ENCODE measurements at places on chromosomes 13 and 19.

- DNase-seq = no peak
These were observed 9.9 kb downstream of the MYDGF start for GRCh38 chr19:4660181-4660791.

DNA sequence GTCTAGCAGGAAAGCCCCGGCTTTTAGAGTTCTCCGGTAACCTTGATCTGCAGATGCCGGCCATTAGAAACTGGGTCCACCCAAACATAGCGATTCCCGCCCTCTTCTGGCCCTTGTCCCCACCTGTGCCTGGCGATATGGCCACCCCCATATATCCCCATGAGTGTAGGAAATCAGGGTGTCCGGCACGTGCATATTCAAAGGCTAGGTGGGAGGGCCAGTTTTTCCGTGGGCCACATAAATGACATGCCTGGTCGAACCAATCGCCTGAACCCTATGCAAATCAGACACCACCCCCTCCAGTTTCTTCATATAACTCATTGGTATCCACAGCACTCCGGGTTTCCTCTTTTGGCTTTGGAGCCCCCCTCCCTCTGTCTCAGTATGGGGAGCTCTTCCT is 37.4 kb downstream of the ERICH4 start:
- no peak for DNase-seq

DNA sequence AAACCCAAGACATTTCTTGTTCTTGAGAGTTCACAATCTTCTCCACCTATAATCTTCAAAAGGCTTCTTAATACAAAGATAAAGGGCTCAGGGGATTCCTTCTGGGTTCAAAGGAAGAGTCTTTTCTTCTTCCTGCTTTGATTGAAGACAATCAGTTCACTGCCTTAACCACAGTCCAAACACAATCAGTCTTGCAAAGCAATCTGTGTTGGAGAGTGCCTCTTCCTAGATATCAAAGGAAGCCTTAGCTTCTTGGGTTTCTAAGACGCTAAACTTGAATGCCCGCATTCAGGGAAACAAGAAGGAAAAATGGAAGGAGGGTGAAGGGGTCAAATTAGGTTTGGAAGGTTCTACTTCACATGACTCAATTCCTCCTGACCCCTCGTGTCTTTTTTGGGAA is 27.2 kb downstream of the RANBP3 start:
- DNase-seq = no peak

DNA sequence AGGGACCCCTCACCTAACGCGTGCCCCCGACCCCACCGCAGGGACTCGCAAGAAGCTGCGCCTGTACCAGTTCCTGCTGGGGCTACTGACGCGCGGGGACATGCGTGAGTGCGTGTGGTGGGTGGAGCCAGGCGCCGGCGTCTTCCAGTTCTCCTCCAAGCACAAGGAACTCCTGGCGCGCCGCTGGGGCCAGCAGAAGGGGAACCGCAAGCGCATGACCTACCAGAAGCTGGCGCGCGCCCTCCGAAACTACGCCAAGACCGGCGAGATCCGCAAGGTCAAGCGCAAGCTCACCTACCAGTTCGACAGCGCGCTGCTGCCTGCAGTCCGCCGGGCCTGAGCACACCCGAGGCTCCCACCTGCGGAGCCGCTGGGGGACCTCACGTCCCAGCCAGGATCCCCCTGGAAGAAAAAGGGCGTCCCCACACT is 4.7 kb upstream of the MYBPC2 start:
- no peak for DNase-seq

DNA sequence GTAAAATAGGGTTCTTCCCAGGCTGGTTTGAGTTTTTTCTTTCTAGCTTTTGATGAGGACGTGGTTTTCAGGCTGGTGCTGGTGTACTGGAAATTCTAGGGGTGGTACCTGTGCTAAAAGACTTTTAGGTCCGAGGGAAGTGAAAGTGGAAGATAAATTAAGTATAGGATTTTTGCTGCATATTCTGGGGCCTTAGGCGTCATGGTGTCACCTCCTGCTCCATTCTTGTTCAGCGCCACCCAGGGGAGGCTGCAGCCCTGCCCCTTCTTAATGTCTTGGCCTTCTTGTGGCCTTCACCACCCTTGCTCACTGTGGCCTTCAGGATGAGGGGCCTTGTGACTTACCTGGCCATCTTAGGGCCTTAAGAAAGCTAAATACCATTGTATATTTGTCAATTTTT is 12.4 kb downstream of the ZNF552 start:
- DNase-seq = no peak

DNA sequence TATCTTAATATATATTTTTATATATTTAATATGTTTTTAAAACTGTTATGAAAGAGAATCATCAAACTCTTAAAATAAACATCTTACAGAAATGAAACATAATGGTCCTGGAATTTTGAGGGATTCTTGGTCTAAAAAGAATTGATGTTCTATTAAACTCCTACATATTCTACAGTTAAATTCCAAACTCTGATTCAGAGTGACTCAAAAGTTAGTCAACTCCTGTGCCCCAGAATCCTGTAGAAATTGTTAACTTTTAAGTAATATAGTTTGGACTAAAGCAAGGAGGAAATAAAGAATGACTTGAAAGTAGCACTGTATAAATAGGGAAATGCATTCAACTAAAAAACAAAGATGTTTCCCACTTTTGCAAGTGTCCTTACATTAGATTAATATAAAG is 47.7 kb downstream of the FNDC3A start:
- no peak for DNase-seq

GRCh38 chr13:25372284-25373081 is 709 bp downstream of the ATP8A2 start:
- no peak for DNase-seq

DNA sequence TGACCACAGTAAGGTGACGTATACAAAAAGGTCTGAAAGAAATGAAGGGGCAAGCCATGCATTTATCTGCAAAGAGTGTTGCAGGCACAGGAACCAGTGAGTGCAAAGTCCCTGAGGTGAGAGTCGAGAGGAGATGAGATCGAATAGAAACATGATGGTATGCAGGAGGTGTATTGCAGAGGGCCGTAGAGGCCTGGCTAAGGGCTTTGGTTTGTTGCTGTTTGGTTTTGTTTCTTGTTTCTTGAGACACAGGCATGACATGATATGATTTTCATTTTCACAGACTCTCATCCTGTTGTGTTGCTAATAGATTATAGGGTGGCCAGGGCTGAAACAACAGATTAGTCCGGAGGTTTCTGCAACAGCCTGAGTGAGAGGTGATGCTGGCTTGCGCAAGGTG is 80.4 kb downstream of the HSPH1 start:
- DNase-seq = no peak

- no peak for DNase-seq
These were observed 296.8 kb upstream of the SGCG start for GRCh38 chr13:22883956-22884355.

DNA sequence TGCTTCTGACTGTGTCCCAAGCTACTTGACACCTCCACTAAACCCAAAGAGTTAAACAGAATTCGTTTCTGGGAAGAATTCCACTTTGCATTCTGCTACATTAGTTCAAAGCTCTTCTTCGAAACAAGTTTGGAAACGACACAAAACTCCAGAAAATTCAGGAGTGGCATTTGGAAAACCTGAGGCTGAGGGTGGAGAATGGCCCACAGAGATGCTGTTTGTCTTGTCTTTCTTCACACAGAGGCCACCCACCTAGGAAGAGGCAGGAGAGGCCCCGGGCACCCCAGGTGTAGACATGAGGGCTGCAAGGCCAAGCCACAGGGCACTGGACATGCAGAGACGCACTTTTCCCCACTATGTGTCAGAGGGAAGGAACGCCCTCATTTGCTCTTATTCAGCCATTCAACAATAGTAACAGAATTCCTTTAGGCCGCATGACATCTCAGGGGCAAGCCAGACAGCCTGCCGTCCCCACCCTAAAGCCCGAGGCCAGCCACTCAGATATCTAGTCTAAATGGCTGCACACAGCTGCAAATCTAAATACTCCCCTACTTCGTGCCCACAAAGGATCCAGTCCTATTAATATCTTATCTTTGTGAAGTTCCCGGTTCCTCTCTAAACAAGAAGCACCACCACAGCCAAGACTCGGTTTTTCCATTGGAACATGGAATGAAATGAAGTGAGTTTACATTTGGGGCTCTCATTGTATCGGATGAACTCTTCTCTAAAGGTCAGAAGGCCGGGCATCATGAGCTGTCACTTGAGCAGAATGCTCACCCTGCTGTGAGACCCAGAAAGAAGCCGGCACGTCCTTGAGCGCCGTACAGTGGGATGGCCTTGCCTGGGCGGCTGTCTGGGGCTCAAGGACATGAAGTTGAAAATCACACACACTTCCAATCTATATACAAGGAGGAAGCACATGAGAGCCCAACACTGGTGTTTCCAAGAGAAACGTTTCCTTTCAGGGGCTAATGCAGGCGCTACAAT is 19.8 kb downstream of the COL4A1 start:
- no peak for DNase-seq

DNA sequence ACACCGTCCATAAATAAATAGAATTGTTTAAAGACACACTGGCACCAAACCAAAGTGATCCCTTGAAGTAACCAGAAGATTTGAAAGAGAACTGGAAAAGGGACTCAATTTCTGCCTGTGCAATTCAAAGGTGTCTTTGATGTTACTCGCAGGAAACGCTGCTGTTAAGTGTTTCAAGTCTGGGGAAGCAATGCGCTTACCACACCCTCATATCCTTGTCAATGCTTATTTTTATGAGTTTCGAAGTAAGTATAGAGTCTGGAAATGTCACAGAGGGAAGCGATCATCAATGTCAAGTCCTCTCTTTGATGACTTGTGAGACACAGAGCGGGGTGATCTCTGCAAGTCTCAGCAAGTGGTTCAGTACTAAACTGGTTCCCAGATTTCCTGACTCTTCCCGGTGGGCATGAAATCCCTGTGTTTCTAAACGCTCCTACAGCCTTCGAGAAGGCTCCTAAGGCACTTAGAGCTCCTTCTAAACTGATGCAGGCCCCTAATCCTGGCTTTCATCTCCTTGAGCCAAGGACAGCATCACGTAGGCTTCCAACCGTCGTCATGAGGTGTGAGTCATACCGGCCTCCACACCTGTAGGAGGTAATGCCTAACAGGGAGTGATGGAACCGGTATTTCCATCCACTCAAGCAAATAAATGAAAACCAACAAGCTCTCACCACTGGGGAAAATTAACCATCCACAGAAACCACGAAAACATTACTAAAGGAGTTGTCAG is 22.8 kb downstream of the SYDE1 start:
- DNase-seq = no peak

DNA sequence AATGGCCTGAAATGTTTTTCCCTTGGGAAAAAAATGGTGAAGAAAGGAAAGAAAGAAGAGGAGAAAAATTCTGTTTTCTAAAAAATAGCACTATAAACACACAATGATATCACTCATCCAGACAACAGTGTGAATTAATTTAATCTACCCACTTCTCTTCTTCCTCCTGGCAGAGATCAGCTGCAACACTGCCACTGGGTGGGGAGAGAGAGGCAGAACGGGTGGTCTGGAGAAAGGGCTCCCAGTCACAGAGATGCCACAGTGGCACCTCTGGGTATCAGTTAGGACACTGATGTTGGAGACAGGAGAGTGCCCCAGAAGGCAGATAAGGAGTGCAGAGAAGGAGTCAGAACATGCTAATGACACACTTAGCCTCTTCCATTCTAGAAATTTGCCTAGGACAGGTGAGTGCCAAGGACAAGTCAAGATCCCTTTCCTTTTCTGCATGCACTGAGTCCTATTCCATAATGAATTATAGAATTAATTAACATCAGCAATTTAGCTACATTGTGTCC is 168.6 kb downstream of the SUCLA2 start:
- DNase-seq = no peak

DNA sequence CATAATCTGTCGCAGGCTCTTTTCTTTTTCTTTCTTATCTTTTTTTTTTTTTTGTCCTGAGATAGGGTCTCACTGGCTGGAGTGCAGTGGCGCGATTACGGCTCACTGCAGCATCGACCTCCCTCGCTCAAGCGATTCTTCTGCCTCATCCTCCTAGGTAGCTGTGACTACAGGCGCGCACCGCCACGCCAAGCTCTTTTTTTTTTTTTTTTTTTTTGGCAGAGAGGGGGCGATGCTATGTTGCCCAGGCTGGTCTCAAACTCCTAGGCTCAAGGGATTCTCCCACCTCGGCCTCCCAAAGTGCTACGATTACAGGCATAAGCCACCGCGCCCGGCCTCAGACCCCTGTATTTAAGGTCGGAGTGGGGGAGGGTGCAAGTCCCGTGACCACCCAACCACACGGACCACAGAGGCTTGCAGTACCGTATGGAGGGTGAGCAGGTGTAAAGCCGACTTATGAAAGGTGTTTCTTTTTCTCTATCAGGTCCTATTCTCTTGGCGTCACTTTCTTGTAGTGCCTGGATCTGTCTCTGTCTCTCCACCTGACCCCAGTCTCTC is 2.0 kb downstream of the PHLDB3 start:
- DNase-seq = no peak

DNA sequence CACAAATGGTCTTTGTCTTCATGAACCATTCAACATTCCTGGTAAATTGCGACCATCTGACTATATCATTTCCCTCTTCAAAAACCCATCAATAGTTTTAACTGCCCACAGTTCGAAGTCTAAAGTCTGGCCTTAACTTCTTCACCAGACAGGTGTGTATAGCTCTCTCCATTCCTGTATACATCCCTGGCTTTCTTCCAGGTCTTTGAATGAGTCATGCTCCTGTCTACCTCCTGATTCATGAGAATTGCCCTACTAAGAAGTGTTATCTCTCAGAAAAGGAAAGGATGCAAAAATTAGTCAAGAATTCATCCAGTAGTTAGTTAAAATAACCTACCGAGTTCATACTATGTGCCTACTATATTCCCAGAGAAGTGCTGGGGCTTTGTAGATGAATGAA is 225.0 kb downstream of the TBC1D4 start:
- DNase-seq = no peak

DNA sequence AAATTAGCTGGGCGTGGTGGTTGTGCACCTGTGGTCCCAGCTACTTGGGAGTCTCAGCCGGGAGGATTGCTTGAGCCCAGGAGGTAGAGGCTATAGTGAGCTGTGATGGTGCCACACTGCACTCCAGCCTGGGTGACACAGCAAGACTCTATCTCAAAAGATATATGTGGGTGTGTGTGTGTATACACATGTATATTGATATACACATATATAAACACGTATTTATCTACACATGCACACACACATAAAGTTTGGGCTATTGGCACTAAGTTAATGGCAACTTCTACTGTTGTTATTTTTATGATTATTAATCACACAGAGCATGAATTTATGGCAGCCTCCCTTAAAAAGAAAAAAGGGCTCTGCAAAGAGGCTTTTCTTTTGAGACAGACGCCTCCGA is 27.1 kb upstream of the ABCC4 start:
- DNase-seq = no peak
